Central memory CD8-positive, alpha-beta T cell (primary cell): ENCODE measurements at places on chromosomes 12 and 14.

- no peak for DNase-seq
These were observed 333.0 kb downstream of the CCER1 start for GRCh38 chr12:90621927-90622326.

- no peak for DNase-seq
These were observed 89.3 kb upstream of the FGD4 start for GRCh38 chr12:32309811-32310736.

- DNase-seq, result no peak
These were observed 6.7 kb upstream of the C12orf50 start for GRCh38 chr12:88035907-88036289.

- DNase-seq, result no peak
These were observed 21.3 kb downstream of the MLXIP start for GRCh38 chr12:122099856-122100255.

- DNase-seq, result no peak
These were observed 60.0 kb upstream of the ELK3 start for GRCh38 chr12:96134200-96134599.

- no peak for DNase-seq
These were observed 46.9 kb upstream of the HIF1A start for GRCh38 chr14:61648377-61648776.

- DNase-seq, result no peak
These were observed 966.7 kb downstream of the SLC6A15 start for GRCh38 chr12:83945871-83946270.

DNA sequence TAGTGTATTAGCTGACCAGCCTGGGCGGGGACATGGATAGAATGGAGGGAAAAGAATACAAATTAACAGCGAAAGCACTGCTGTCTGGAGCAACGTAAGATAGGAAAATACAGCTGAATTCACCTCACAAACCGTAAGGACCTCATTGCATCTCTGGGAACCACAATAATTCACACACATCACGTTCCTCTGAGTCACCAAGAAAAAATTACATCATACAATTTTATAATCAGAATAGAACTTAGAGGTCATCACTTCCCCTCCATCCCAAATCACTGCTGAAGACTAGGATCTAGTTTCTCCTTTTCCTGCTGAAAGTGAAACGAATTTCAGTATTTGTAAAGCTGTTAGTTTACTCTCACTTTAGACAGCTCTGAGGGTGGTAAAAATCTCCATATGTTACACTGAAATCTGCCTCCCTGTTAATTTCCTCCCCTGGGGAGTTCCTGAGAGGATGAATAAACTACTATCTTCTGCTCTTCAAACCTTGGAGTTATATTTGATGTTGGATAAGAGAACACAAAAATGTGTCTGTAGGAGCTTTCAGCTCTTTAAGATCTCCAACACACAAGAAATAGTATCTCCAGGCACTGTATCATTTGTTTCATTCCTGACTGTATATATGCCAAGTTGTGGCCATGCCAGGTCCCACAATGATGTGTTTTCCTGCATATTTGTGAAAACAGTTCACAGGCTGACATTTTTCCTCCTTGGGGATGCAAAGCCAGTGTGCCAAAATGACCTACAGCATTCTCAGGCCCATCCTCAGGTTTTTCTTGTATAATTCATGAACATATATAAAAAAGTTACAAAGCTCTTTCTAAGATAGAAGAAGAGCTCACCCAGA lies 63.8 kb upstream of the SSTR1 start:
- no peak for DNase-seq

DNA sequence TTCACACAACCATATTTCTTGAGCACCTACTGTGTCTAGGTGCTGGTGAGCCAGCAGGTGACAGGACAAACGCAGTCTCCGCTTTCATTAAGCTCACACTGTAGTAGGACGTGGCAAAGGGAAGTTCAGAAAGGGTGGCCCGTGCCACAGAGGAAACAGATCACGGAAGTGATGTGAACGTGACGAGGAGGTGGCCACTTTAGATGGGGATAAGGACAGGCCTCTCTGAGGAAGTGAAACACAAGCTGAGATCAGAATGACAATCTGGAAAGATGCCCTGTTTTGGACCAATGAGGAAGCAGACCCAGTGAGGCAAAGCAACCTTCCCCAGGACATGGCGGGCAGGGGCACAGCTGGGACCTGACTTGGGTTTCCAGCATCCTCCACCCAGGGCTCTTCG lies 127.4 kb upstream of the PRMT8 start:
- no peak for DNase-seq

DNA sequence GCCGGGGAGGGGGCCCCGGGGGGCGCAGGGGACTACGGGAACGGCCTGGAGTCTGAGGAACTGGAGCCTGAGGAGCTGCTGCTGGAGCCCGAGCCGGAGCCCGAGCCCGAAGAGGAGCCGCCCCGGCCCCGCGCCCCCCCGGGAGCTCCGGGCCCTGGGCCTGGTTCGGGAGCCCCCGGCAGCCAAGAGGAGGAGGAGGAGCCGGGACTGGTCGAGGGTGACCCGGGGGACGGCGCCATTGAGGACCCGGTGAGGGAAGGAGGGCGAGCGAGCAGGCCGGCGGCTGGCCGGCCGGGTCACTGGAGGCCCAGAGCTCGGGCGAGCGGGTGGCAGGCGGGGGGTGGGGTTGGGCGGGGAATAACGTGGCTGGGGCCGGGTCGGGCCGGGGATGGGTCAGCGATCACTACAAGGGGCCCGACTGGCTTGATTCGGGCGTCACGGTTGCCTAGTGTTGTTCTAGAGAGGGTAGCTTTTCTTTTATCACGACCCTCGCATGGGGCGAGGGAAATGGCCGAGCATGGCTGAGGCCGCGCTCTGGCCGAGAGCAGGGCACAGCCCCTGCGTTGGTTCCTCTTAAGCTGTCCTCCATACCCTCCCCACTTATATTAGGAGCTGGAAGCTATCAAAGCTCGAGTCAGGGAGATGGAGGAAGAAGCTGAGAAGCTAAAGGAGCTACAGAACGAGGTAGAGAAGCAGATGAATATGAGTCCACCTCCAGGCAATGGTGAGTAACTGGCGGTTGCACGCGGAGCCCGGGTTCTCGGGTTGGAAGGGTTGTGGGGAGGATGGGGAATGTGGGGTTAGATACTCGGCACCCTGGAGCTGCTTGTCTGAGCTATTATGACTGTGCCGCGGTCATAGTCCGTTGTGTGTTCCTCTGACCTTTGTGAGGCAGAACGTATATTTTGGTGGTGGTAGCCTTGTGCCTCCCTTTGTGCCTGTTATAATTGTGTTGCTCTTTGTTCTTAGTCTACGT lies 603 bp downstream of the PABPN1 start:
- DNase-seq, result no peak

- DNase-seq, result no peak
These were observed 207.7 kb downstream of the FUT8 start for GRCh38 chr14:65620195-65620594.

DNA sequence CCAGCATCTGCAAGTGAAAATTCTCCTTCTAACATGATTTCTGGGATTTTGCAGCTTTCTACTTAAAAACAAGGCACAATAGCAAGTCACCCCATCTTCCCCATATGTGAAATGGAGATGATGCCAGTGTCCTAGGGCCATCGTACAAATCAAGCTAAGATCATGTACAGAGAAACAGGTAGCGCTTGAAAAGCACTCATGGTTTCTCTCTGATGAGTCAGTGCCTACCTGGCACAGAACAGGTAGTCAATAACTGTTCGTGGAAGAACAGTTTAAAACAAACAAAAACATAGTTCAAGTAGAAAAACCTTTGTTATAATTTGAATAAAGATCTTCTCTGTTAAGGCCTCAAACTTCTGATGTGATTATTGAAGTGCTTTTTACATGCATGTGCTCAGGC lies 46.9 kb downstream of the RAD52 start:
- DNase-seq, result no peak

DNA sequence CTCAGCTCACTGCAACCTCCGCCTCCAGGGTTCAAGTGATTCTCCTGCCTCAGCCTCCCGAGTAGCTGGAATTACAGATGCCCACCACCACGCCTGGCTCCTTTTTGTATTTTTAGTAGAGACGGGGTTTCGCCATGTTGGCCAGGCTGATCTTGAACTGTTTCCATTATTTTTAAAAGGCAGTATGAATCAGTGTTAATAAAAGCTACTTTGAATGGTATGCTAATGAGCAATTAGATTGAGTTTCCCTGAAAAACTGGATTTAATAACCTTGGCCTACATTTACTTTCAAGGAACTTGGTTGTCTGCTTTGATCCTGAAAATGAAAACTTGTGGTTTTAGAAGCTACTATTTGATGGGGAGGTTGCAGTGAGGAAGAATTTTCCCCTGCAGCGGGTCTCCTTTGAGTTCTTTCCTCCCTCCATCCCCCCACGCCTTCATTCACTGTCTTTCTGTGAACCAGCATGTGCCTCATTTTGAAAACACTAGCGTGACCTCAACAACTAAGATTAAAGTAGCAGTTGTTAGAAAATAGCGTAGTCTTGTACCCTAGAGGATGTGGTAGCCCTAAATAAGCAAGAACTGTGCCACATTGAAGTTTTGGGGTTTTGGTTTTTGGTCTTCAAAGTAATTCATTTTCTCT lies 17.8 kb upstream of the RPS6KA5 start:
- DNase-seq, result no peak

DNA sequence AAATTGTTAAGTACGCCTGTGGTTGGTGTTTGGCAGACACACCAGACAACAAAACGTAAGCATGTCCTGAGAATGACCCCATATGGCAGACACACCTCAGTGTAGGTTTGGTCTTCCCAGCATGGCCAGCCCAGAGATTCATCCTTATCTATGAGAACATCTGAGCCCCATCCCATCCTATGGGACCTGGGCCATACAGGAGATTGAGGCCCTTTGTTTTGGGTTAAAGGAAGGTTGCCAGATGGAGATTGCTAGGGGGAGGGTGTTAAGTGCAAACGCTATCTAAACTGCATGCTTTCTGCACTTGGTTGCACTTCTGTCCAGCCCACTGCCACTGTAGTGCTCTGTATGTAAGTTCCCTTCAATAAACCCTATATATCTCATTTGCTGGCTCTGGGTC lies 4.1 kb upstream of the PCNX4 start:
- DNase-seq, result no peak

- DNase-seq, result no peak
These were observed 31.0 kb downstream of the FOXN4 start for GRCh38 chr12:109277899-109278762.

- no peak for DNase-seq
These were observed 22.5 kb upstream of the PDE3A start for GRCh38 chr12:20345866-20346265.

DNA sequence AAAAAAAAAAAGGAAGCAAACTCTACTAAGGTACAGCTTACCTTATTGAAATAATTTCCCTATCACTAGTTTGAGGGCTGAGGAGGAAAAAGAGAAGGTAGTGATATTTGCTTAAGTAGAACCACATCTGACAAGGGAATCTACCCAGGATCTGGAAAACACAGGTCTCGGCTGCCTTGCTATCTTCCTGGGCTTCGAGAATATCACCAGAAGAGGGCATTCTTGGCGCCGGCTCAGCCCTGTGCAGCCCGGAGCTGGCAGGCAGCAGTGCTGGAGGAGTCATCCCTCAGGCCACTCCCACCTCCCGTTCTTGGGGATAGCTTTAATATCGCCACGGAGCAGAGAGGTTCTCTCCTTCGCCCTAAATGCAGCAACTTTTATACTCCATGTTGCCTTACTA lies 1181.2 kb downstream of the VRK1 start:
- peak; percentile 30 for DNase-seq

- DNase-seq, result no peak
These were observed 1.3 kb upstream of the NR1H4 start for GRCh38 chr12:100472325-100472724.

GRCh38 chr14:22981090-22981875 lies 1.1 kb downstream of the AJUBA start:
- no peak for DNase-seq

GRCh38 chr14:22994762-22995275 lies 12.5 kb upstream of the AJUBA start:
- no peak for DNase-seq

DNA sequence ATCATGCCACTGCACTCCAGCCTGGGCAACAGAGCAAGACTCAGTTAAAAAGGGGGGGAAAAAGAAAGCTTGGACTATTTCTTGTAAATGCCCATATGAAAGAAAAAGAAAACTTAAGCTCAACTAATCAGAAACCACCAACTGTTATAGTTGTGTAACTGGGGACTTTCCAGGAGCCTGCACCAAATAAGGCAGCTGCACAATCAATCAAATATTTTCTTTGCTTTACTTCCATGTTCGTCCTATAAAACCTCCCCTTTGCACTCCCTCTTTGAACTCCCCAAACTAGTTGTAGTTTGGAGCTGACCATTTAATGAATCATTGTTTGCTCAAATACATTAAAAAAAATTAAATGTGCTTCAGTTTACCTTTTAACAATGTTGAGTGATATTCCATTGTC lies 54.9 kb downstream of the OTOGL start:
- DNase-seq, result no peak
